ENCODE measurements at places on chromosomes 2 and 18. TPM values are rescaled to one million over a fixed set of nuclear protein-coding genes. Genes with fewer than 3 reads are reported as not detected.

GRCh38 chr2:18630941-18631340, 41.6 kb upstream of the NT5C1B start:
- H3K4me1 ChIP-seq, result no peaks in the 10 kb centered on the region
- DNase-seq, result no peak
- H3K27me3 ChIP-seq, result no peaks in the 10 kb centered on the region
- H3K4me3 ChIP-seq, result no peak overlapping the region
- no peak overlapping the region for H3K27ac ChIP-seq

DNA sequence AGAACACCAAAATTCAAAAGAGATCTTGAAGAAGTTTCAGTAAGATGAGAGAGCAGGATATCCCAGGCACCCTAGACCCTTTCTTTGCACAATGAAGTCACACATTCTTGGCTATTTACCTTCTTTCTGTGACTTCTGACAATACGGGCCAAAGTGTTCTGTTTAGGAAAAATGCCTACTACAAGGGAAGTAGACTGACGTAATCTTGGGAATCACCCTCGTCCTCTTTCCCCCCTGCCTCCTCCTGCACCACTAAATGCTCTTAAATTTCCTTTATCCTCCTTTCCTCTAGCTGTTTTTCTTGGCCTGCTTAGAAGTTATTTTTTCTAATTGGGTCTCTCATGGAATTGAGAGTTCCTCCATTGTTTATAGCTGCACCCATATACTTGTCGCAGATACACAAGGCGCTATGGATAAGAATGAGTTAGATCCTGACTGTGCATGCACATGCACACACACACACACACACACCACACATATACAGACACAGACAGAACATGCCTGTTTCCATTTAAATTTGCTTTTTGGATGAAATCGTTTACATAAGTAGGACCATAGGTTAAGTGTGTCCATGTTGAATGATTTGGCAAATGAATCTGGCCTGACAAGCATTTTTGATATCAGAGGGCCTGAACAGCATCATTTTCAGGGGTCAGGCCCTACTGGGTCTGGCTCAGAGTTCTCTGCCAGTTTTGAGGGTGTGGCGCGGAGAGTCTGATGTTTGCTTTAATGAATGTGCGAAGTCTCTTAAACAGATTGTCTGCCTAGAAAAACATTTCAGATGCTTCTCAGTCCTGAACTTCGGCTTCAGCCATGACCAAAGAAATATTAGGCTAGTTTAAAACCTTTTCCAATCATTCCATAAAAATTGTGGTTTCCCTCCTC, 131.9 kb upstream of the NT5C1B start:
- no peak for DNase-seq
- H3K27ac ChIP-seq, result no peak overlapping the region
- H3K4me3 ChIP-seq, result no peak overlapping the region
- no peaks in the 10 kb centered on the region for H3K36me3 ChIP-seq
- no peaks in the 10 kb centered on the region for H3K27me3 ChIP-seq

GRCh38 chr2:62996534-62997186, 54.0 kb upstream of the OTX1 start:
- H3K4me3 ChIP-seq, result no peak overlapping the region
- no peak overlapping the region for H3K27ac ChIP-seq
- H3K4me1 ChIP-seq, result no peaks in the 10 kb centered on the region

- no peak for DNase-seq
- H3K36me3 ChIP-seq, result peaks cover 28% of the 10 kb centered on the region
- H3K4me1 ChIP-seq, result no peaks in the 10 kb centered on the region
- no peak overlapping the region for H3K27ac ChIP-seq
- no peak overlapping the region for H3K4me3 ChIP-seq
- no peaks in the 10 kb centered on the region for H3K27me3 ChIP-seq
Measured at GRCh38 chr2:23788100-23788499, 138.8 kb downstream of the ATAD2B start.

GRCh38 chr2:63048367-63049171, 2.1 kb upstream of the OTX1 start:
- peaks cover 99% of the 10 kb centered on the region for H3K27me3 ChIP-seq
- DNase-seq, result no peak
- H3K36me3 ChIP-seq, result no peaks in the 10 kb centered on the region
- no peak overlapping the region for H3K4me3 ChIP-seq
- H3K4me1 ChIP-seq, result peaks cover 48% of the 10 kb centered on the region

DNA sequence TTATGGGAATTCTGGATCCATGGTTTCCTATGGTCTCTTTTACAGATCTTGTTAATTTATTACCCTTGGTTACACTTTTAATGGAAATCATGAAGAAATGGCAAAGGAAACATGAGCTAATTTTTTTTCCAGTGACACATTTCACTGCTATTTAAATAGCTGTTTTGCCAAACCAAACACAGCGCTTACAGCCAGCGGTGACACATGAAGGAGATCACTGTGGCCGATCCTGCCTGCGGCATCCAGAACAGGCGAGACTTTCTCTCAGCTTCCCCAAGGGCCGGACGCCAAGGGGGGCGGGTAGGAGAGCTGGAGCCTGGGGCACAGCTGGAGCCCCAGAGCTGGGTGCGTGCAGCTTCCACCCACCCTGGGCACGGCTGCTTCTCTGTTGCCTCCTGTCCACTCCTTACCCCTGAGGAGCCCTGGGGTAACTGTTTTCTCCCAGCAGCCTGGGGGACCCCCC, 81.4 kb upstream of the PKDCC start:
- peaks cover 35% of the 10 kb centered on the region for H3K4me1 ChIP-seq
- peak overlapping the region; percentile 58 for H3K27ac ChIP-seq
- DNase-seq, result peak; percentile 61
- H3K4me3 ChIP-seq, result no peak overlapping the region
- H3K36me3 ChIP-seq, result no peaks in the 10 kb centered on the region

DNA sequence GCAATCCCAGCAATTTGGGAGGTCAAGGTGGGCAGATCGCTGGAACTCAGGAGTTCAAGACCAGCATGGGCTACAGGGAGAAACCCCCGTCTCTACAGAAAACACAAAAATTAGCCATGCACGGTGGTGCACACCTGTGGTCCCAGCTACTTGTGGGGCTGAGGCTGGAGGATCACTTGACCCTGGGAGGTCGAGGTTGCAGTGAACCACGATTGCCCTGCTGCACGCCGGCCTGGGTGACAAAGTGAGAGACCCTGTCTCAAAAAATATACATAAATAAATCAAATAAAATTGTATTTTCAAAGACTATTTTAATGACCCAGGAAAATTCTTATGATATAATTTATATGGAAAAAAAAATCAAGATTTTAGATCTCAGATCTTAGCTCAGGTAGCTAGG, 191.5 kb downstream of the ZFP36L2 start:
- DNase-seq, result no peak
- no peak overlapping the region for H3K4me3 ChIP-seq
- H3K4me1 ChIP-seq, result peaks cover 24% of the 10 kb centered on the region
- H3K36me3 ChIP-seq, result no peaks in the 10 kb centered on the region
- H3K27me3 ChIP-seq, result no peaks in the 10 kb centered on the region

GRCh38 chr2:172739661-172740266, 4.1 kb downstream of the RAPGEF4 start:
- peaks cover 7% of the 10 kb centered on the region for H3K4me1 ChIP-seq
- H3K27me3 ChIP-seq, result peaks cover 41% of the 10 kb centered on the region
- H3K36me3 ChIP-seq, result no peaks in the 10 kb centered on the region

- H3K4me1 ChIP-seq, result peaks cover 68% of the 10 kb centered on the region
- no peak for DNase-seq
- peaks cover 96% of the 10 kb centered on the region for H3K36me3 ChIP-seq
- H3K4me3 ChIP-seq, result no peak overlapping the region
Measured at GRCh38 chr2:201157694-201158093, 25.2 kb upstream of the CASP10 start.

DNA sequence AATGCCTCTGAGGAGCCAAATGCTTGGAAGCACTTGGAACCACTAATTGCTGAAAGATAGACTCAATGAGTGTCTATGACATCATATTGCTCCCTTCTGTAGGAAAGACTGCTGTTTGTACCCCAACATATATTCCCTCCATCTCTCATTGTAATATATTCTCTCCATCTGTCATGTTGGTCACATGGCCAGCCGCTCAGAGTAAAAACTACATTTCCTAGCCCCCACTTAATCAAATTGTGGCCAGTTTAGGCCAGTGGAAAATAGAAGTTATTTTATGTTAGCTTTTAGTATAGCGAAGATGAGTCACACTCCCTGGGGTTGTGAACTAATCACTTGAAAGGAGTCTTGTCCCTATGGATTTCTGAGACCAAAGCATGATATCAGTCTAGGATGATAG, 160.2 kb downstream of the HNMT start:
- DNase-seq, result no peak
- no peaks in the 10 kb centered on the region for H3K4me1 ChIP-seq
- H3K36me3 ChIP-seq, result no peaks in the 10 kb centered on the region
- H3K4me3 ChIP-seq, result no peak overlapping the region

DNA sequence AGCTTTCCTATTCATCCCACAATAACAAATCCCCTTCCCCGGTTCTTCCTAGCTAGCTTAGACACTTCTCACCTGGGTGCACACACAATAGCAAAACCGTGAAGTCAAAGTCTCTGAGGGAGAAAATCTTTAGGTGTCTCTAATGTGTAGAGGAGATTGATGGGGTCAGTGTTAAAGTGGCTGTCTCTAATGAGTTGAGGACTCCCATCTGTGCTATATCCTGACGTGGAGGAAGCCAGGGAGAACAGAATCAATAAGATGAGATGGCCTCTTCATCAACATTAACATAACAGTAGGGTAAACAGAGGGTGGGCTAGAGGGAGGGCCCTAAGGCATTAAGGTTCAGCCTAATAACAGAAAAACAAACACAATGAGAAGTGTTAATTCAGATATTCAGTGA, 120.4 kb downstream of the SLC5A7 start:
- no peaks in the 10 kb centered on the region for H3K4me1 ChIP-seq
- no peak for DNase-seq
- no peak overlapping the region for H3K4me3 ChIP-seq
- no peaks in the 10 kb centered on the region for H3K36me3 ChIP-seq

DNA sequence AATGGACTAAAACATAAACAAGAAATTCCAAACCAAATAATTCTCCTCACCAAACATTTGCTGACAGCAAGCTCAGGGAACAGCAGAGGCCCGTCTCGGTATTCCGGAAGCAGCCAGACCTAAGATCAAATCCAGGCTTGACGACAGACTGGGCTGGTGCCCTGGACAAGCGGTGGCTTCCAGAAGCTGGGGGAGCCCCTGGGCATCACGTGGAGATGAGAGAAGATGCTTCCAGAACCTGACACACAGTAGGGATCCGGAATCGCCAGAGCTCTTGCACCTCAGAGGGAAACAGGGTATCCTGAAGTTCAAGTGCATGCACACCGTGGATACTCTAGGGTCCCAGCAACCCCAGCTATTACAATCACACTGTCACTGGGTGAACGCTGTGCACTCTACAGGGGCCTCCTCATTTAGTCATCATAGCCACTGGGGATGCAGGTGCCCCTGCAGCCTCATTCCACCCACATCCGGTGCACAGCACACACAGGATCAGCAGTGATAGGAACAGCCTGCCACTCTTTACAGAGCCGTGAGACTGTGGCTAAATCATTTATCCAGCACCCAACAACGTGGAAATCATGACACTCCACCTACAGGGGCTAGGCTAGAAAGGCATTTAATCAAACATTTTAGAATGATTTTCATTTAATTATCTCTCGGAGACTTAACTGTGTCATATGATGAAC, 102.6 kb downstream of the HDAC4 start:
- no peak overlapping the region for H3K4me3 ChIP-seq
- no peaks in the 10 kb centered on the region for H3K27me3 ChIP-seq
- peaks cover 30% of the 10 kb centered on the region for H3K4me1 ChIP-seq
- no peak overlapping the region for H3K27ac ChIP-seq
- no peak for DNase-seq

DNA sequence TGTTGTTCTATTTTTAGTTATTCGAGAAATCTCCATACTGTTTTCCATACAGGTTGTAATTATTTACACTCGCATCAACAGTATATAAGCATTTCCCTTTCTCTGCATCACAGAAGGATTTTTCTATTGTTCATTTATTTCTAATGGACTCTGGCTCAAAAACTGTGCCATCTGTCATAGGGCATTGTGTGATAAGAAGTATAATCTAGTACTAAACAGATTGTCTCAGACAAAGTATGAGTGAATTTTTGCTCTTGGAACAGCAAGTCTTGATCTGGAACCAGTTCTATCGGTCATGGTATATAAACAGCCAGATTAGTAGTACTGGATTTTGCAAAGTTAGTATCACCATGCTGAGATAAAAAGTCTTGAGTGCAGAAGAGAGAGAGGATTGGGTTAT, 145.8 kb downstream of the KIAA1328 start:
- no peaks in the 10 kb centered on the region for H3K27me3 ChIP-seq
- DNase-seq, result no peak
- no peak overlapping the region for H3K27ac ChIP-seq

DNA sequence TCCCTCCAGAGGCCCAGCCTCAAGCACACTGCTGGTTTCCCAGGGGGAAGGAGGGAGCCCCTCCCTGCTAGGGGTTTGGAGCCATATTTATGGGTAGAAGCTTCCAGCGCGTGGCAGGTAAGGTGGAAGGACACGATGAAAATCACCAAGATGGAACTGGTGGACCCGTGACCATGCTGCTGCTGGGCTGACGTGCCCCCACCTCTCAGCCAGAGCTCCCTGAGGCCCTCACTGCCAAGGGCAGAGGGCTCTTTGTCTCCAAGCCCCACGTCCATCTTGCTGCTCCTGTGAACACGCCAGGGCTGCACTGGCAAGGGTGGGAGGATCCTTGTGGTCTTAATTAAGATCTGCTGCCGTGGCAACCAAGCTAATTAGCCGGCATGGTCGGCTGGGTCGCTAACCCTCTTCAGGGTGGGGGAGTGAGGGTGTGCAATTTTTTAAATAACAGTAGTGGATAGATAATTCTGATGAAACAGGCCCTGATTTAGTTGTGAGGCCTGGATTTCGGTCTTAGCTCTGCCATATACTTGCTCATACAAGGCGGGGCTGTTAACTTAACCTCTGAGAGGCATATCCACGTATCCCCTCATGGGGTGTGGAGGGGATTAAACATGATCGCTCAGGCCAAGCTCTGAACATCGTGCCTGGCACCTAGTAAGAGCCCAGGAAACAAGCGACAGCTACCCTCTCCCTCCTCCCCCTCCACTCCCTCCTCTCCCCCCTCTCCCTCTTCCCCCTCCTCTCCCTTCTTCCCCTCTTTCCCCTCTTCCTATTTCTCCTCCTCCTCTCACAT, 232.8 kb downstream of the CELF4 start:
- H3K27me3 ChIP-seq, result no peaks in the 10 kb centered on the region
- DNase-seq, result no peak
- no peaks in the 10 kb centered on the region for H3K36me3 ChIP-seq
- no peak overlapping the region for H3K27ac ChIP-seq
- no peak overlapping the region for H3K4me3 ChIP-seq
- no peaks in the 10 kb centered on the region for H3K4me1 ChIP-seq

GRCh38 chr18:59516356-59517155, 157.5 kb upstream of the LMAN1 start:
- peaks cover 37% of the 10 kb centered on the region for H3K4me1 ChIP-seq
- no peaks in the 10 kb centered on the region for H3K36me3 ChIP-seq
- peak overlapping the region; percentile 25 for H3K27ac ChIP-seq
- no peak overlapping the region for H3K4me3 ChIP-seq

IL1RN gene
- 20.1 TPM for total RNA-seq

CD207 gene
- total RNA-seq, result 3.0 TPM

RNU2-63P gene
- total RNA-seq, result not detected

CCDC148 gene
- 2.8 TPM for total RNA-seq
